Activated CD4-positive, alpha-beta T cell treated with anti-CD3 and anti-CD28 coated beads, Interleukin-2, amount 50 U/mL, for 24 hours (primary cell): ENCODE measurements at places on chromosomes 3 and 15.

DNA sequence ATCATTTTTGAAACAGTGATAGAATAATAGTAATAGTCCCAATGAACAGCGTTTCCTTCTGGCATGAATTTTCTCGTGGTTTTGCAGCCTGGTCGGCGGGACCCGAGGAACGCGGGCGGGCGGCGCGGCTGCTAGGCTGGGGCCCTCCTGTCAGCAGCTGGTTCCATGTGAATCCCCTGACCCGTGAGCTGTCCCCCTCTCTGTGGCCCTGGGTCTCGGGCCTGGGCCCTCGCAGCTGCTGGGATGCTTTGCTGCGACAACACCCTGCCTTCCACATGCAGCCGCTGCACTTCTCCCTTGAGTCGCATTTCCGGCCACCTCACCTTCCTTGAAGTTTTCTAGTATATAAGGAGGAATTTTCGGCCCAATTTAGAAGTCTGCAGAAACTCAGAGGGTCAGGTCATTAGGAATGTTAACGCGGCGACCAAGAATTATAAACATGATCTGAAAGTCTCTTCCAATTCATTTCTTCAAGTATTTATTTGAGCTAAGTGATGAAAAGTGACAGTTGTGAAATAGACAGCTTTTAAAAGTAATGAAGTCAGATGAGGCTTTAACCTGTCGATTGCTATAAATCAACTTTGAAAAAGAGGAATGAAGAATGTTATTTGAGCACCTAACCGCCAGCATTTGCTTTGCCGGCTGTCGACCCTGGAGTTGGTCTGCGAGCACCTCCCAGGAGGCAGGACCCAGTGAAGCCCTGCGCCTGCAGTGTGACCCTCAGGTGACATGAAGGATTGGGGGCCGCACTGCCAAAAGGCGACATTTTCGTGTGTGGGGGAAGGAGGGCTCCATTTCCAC is 27.7 kb downstream of the NR2F2 start:
- no peak for DNase-seq

GRCh38 chr3:126991366-126992200 is 8.7 kb downstream of the PLXNA1 start:
- DNase-seq = no peak

DNA sequence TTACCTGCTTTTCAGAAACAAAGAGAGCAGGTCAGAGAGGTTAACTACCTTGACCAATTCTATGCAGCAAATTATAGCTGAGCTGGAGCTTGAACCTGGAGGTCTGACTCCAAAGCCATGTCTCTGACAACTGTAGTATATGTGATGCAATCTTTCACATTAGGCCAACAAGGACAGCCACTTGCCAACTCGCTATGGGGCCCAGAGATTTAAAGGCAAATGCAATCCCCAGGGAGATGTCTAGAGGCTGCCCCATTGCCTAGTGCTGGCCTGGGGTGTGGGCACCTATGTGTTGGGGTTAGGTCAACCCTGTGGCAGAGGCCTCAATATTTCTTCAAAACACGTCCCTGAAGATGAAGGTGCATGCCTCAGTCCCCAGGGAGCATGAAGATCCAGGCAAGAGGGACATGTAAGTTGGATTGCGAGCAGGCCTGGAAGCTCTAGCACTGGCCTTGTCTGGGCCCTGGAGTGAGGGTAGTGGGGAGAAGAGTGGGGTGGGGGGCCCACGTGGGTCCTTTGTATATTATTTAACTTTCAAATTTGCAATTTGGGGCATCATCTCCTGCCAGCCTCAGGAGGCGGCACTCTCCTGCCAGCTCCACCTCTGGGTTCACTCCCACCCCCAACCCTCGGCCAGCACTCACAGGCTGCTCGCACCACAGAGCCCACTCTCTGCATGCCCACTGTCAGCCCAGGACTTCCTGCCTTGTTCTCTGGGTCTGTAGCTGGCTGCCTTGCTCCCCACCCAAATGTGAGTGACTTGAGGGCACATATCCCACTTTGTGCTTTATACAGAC is 64.3 kb downstream of the SLC12A8 start:
- DNase-seq = no peak

DNA sequence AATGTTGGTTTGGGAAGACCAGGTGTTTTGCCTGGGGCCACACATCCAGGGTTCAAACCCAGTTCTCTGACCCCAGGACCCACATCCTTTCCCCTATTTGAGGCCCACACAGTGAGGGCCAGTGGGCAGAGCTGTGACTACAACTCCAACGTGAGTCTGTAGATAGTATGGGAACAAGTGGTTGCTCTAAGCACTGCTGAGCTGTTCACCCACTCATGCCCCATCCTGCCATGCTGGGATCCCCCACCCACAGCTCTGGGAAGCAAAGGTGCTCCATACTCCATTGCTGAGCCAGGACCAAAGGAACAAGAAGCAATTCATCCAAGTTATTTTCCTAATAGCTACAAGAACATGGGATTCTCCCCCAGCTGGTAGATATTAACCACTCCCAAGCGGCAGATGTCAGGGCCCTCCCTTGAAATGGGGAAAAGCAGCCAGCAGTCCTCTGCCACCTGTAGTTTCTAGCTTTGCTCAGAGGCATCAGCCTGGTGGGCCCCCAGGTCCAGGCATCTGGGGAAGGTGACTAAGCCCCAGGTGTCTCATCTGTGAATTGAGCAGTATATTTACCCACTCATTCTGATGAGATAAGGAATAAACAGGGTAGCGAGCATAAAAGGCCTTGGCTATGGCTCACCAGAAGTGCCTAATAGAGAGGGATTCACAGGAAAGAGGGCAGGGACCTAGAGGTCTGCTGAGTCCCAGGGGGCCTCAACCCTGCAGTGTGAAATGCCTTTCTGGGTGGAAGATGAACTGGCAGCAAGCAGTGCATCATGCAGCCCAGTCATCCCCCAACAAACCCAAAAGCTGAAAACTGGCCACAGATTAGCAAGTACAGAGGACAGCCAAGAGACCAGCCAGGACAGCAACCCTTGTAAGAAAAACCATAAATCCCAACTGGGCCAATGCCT is 33.4 kb downstream of the POC1A start:
- no peak for DNase-seq

DNA sequence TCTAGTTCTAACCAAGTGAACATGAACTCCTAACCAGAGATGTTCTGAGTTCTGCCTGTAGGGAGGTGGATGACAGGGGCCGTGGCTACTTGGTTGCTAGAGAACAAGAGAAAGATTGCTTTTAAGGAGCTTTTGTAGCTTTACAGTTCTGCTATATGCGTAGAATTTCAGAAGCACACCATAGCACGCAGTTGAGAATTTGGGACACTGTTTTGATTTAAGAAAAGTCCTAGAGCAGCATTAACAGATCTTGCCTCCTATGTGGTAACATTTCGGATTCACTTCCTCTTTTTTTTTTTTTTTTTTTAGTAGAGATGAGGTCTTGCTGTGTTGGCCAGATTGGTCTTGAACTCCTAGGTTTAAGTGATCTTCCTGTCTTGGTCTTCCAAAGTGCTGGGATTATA is 181.7 kb downstream of the TCF12 start:
- DNase-seq = no peak

DNA sequence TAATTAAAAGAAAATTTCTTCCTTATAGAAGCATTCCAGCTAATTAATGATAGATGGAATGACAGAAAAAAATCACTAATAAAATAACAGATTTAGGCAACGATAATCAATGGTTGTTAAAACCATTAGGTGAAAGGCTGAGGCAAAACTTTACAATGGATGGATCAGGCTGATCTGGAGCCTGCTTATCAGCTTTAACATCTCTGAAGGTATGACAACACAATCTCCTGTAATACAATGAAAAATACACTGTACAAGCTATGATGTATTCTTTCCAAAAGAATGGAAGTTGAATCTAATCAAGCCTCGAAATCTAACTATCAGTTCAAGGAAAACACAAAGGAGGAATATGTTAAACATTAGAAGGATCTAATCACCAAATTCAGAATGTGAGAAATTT is 39.3 kb downstream of the EMC4 start:
- no peak for DNase-seq

GRCh38 chr3:22922317-22922716 is 280.8 kb upstream of the UBE2E2 start:
- no peak for DNase-seq

GRCh38 chr3:68977486-68978167 is 35.9 kb downstream of the EOGT start:
- DNase-seq = no peak

DNA sequence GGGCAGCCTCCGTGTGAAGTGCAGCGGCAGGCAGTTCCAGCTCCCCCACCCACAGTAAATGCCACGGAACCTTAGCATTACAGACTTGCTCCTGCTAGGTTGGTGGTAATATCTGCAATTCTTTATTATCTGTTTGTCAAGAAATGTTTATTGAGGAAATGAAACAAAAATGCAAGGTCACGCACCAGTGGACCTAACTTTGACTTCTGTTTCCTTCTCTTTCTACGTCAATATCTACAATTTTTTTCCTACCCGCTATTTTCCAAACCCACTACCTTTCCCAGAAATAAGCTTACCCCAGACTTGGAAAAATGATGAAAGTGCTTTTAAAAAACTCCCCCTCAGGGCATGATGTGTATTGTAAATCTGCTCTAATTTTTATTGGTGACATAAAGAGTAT is 18.9 kb downstream of the ILDR1 start:
- no peak for DNase-seq

DNA sequence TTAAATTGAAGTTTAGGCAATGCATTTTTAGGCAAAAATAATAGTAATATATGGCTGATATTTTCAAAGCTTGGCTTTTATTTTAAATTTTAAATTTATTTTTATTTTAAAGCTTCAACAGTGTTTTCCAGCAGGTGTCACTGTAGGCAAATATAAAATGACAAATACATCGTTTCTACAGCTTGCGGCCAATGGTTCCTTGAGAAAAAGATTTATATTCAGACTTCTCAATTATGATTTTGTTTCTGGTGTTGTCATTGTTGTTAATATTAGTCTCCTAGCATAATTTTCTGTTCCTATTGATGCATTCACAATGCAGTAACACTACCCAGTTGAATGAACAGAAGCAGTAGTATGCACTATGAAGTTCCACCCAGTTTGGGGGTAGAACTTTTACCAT is 220.7 kb upstream of the DNAJC19 start:
- DNase-seq = no peak

GRCh38 chr3:79040701-79041100 is 727.1 kb downstream of the ROBO1 start:
- no peak for DNase-seq

DNA sequence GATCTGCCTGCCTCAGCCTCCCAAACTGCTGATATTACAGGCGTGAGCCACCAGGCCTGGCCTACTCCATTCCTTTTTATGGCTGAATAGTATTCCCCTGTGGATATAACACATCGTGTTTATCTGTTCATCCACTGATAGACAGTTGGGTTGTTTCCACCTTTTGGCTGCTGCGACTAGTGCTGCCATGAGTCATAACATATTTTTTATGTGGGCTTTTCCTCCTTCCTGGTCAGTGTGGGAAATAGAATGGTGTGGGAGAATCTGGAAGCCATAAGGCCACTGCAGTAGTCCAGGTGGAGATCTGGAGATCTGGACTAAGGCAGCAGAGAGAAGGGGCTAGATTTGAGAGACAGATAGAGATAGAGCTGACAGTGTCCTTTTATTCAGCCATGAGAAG is 16.2 kb downstream of the LCMT2 start:
- DNase-seq = no peak

- DNase-seq = no peak
These were observed 61.9 kb downstream of the HMG20A start for GRCh38 chr15:77482570-77482969.

DNA sequence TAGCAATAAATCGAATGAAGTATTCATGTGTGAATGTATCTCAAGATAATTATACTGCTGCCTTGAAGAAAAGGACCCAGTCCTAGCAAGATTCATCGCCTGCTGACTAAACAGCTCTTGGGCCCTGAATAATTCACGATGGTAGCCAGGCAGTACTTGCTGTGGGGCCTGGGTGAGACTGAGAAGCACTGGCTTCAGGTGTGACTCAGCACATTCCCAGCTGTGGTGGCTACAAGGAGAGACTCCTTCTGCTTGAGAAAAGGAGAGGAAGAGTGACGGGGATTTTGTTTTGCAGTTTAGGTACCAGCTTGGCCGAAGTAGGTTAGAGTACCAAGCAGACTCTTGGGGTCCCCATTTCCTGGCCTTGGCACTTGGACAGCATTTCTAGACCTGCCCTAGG is 47.6 kb upstream of the CD200R1L start:
- no peak for DNase-seq

DNA sequence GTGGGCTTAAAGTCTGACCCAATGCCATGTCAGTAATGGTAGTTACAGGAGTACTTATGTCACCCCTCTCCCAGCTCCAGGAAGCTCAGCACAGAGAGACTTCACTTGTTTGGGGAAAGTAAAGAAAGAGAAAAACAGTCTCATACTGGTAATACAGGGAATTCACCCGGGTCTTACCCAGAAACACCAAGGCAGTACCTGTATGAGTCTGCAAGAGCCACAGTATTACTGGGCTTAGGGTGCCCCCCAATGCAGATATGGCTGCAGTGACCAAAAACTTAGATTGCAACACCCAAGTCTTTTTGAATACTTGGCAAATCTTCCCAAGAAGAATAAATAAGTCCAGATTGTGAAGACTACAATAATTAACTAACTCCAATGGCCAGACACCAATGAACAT is 622.1 kb downstream of the IGSF11 start:
- no peak for DNase-seq

DNA sequence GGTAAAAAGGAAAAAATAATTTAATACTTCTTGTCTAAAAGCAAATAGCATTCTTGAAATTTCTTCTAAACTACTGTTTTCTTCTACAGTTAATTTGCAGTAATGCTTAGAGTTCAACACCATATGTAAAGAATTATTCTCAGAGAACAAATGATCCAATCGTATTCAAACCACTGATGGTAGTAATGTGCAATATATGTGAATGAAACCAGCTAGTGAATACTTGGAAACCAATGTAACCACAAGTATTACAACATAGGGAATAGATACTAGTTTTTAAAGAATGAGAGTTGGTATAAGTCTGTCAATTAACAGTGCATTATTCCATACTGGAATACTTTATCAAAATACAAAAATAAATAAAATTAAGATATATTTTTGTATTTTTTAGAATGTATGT is 850.0 kb downstream of the DIPK2A start:
- no peak for DNase-seq

GRCh38 chr3:179871782-179872181 is 165.0 kb downstream of the PEX5L start:
- DNase-seq = no peak

DNA sequence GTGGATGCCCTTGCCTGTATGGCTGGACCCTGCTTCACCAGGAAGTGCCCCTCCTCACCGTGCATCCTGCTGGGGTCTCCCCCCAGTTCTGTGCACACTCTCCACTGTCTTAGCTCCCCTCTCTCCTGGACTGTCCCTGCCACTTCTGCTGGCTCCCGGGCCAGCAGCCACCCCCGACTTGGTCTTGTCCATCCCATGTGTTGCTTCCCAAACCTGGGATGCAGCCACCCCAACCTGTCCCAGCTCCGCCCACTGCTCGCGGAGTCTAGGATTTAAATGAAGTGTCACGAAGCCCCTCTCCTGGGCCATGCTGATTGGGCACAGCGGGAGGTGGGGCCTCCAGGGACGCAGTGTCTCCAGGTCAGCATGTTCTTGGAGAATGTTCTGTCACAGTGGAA is 48.5 kb downstream of the PLXNA1 start:
- DNase-seq = no peak

GRCh38 chr15:67074886-67075229 is 9.5 kb downstream of the SMAD3 start:
- DNase-seq = no peak

- DNase-seq = no peak
These were observed 44.4 kb upstream of the LARS2 start for GRCh38 chr3:45343947-45344346.

GRCh38 chr3:64561325-64561843 is 126.4 kb downstream of the ADAMTS9 start:
- no peak for DNase-seq
